ENCODE measurements at places on chromosomes 2 and 18. TPM values are rescaled to one million over a fixed set of nuclear protein-coding genes. Genes with fewer than 3 reads are reported as not detected.
A peak's percentile ranks its signal among the peaks of the same experiment; 100 is the strongest.

- DNase-seq, result no peak
Measured at GRCh38 chr2:233141901-233142300, 81.8 kb downstream of the INPP5D start.

- DNase-seq, result no peak
Measured at GRCh38 chr2:3581367-3582262, 6.6 kb downstream of the RPS7 start.

- DNase-seq, result no peak
Measured at GRCh38 chr2:40734797-40735196, 282.9 kb upstream of the SLC8A1 start.

DNA sequence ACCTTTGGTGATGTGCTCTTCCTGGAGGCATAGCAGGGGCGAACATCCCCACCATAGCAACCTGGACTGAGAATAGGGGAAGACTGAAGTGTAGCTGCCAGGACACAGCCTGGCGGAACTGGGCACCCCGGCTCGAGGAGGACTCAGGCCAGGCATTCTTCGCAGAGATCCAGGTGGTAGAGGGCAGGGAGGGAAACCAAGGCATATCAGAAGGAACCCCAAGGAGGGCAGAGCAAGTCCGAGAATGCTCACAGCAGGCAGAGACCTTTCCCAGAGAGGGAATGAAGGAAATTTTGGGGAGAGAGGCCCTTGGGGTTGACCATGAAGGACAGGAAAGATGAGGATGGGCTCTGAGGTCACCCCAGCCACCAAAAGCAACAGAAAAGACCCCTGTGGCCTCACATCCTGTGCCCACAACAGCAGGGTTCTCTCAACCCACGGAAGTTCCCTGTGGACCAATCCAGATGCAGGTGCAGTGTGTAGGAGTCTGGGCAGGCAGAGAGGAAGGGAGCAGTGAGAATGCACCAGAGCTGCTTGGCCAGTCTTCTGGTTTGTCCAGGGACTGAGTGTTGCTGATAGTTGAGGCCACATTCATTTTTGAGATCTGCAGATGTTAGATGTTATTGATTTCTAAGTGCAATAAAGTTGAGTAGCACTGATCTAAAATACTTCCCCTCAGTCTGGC lies 136.9 kb downstream of the PXDN start:
- no peak for DNase-seq

DNA sequence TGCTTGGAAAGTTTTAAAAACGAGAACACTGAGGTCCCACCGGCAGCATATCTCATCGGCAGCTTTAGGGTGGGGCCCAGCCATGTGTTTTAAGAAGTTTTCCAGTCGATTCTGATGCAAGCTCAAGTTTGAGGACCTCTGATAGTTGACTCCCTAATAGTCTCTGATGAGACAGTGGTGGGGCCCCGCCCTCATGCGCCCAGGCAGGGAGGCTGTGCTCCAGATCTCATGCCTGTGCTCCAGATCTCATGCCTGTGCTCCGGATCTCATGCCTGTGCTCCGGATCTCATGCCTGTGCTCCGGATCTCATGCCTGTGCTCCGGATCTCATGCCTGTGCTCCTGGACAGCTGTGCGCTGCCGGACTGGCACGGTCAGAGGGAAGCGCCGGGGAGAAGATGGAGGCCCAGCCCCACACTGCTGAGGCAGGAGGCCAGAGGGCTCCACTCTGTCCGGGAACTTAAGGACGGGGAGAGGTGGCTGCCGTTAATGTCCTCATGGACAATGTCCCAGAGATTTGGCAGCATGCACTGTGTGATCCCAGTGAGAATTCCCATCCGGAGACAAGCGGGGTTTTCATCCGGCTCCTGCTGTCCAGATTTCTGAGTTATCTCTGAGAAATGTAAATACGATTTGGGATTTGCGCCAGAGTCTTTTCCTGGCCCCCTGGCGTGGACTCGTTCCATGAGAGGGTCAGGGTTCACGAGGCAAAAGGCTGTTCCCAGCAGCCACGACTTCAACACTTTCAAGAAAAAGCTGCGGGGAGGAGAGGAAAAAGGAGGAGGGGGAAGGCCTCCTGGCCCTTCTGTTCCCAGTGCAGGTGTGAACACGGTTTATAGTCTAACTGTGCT lies 9.4 kb upstream of the COLEC11 start:
- DNase-seq, result no peak

DNA sequence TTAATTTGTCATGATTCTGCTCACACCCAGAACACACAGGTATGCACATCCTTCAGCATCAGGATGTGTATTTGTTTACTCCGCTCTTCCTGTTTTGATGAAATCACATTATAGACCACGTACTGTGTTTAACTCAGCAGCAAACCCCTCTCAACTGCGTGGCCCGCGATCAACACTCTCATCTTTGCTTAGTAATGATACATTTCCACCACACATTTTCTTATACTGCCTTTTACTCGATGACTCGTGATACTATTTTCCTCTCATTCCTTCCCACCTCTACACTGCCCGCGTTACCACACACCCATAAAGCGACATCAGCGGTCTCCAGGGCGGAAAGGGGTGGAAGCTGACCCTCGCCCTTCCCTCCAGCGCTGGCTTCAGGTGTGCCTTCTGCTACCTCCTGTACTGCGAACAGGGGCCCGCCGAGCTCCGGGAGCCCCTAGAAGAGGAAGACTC lies 1.3 kb downstream of the NETO1 start:
- no peak for DNase-seq

DNA sequence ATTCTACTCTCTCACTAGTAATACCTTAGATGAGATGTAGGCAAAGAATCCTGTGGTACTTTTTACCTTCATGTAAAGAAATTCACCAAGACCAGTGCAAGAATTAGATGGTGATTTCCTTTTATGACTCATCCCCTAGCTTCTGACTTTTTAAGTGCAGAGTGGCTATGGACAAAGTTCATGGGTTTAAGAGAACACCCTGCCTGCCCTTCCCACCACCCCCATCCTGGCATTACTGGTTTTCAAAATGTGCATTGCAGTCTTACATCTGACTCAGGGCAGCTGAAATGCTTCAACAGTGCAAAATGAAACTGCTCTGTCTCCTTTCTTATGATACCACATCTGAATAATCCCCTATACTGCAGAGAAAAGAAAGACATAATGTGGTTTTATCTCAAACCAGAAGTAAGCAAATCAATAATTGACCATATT lies 22.6 kb downstream of the MAIP1 start:
- no peak for DNase-seq

DNA sequence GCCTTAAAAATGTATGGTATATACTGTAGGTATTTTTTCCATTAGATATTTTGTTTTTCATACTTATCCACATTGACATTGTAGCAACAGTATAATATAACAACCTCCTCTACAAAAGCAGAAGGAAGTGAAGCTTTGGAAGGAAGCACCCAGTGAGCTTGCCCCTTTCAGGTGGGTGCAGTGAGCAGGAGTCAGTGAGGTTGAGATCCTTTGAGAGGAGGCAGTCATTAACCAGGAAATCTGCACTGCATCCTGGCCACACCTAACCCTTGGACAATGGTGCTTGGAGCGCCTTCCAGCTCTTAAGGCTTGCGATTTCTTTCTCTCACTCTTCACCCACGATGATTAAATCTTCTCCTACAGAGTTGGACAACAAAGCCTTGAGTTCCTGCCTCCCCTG lies 13.9 kb downstream of the IL37 start:
- no peak for DNase-seq

DNA sequence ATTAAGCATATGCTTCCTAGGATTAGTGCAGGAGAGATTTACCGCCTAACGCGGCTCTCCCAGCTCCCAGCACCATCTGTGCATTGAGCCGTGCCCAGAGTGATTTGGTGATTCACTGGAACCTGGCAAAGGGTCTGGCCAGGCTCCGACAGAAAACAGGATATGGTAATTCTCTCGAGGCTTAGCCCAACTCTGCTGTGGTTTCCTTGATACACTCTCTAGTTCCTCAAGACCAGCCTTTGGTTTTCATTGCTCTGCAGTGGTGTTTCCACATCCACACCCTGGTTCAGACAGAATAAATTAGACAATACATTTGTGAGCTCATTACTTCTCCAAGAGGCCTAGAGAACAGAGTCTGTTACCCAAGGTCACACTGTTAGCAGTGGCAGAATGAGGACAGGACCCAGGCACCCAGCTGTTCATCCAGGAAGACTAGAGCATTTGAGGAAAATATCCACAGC lies 23.0 kb upstream of the SMAD2 start:
- DNase-seq, result peak; percentile 13

- no peak for DNase-seq
Measured at GRCh38 chr18:46675112-46675511, 18.1 kb upstream of the LOXHD1 start.

DNA sequence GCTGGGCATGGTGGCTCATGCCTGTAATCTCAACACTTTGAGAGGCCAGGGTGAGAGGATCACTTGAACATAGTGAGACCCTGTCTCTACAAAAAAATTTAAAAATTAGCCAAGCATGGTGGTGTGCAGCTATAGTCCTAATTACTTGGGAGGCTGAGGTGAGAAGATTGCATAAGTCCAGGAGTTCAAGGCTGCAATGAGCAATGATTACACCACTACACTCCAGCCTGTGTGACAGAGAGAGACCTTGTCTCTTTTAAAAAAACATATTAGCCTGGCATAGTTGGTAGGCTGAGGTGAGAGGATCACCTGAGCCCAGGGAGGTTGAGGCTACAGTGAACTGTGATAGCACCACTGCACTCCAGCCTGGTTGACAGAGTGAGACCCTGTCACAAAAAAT lies 13.7 kb downstream of the TRAPPC8 start:
- DNase-seq, result no peak

DNA sequence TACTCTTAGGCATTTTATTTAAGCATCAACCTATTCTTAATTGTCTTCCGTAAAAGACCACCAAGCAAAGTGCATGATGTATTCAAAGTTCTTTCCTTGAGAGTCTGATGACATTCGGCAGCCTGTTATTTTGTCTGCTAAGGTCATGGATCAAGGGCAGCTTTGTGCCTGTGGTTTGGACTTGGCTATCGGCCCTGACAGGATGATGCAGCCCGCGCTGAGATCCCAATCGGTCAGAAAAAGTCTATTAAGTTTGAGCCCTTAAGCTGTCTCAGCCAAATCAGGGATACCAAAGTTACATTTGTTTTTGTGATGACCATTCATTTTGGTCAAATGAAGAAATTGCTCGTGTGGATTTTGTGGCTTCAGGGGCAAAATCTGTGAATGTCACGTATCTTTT lies 718.9 kb upstream of the FANCL start:
- DNase-seq, result no peak

DNA sequence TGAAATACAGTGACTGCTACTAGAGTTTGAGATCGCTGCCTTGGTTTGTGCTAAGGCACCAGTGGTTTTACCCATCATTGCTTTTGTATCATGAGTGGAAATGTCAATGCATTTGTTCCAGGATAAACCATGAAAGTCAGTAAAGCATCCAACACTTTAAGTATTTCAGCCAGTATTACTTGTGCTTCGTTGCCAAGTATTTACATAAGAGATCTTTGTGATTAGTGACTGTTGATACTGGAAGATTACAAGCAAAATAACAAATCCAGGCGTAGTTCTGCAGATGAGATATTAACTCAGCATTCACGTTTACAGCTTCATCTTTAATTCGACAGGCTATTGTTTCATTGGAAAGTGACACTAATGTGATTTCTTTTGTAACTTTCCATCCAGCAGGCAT lies 90.3 kb upstream of the B3GNT7 start:
- no peak for DNase-seq

GRCh38 chr18:61992285-61992684 lies 99.5 kb upstream of the RNF152 start:
- DNase-seq, result no peak

DNA sequence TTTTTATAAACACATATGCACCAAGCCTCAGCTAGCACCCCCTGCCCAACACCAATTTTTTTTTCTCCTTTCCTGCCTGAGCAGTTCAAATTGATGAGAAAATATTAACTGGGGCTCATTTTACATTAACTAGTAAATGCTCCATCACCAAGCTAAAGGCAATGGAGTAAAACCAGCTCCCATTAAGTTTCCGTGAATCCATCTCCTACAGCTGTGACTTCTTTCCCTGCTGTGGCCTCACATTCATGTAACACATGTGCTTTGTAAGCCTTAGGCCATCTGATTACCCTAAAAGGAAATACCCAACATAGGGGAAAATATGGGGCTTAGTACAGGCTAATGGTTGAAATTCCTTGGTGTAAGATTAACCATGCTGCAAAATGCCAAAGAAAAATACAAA lies 60.8 kb downstream of the DNER start:
- DNase-seq, result no peak

DNA sequence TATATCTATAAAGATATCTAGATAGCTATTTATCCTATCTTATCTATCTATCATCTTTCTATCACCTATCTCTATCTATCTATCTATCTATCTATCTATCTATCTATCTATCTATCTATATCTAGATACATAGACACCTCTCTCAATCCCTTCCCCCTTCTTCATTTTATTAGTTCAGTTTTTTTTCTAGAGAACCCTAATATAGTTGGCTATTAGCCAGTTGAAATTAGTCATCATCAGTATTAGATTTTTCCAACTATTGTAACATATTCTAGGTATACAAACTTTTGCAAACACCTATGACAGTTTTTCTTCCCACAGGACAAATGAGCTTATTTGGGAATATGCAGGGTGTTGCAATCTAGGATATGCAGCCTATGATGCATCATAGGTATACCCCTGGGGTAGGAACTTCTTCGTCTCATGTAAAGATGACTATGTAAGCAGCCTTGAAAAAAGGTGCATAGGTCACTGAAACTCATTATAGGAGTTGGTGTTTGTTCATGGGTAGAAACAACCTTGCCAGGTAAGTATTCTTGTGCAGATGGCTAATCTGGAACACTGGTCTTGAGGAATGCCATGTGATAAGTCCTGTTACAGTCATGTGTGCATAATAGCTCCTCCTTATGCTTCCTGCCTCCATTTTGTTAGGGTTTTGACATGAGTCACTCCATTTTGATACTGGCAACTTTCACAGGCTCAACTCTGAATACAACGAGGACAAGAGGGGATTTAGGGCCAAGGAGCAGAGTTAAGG lies 160.7 kb upstream of the ZSWIM2 start:
- DNase-seq, result no peak

The C2orf78 gene
- not detected for polyA plus RNA-seq

The ESPNL gene
- polyA plus RNA-seq, result not detected

The C1QL2 gene
- polyA plus RNA-seq, result not detected

The B4GALT6 gene
- 0.11 TPM for polyA plus RNA-seq

The EML6 gene
- polyA plus RNA-seq, result not detected

The KIF1A gene
- not detected for polyA plus RNA-seq

The SP3 gene
- 108 TPM for polyA plus RNA-seq

The ABCG8 gene
- 0.11 TPM for polyA plus RNA-seq

The CFC1 gene
- polyA plus RNA-seq, result not detected

The SLC14A1 gene
- 2.2 TPM for polyA plus RNA-seq

The RBKS gene
- polyA plus RNA-seq, result 5.5 TPM
